ENCODE measurements at places on chromosomes 1 and 21. TPM values are rescaled to one million over a fixed set of nuclear protein-coding genes. Genes with fewer than 3 reads are reported as not detected.

IVL gene
- 0.07 TPM for total RNA-seq

CCDC30 gene
- 0.80 TPM for total RNA-seq

ACOT7 gene
- total RNA-seq: 71.0 TPM

PTPRF gene
- total RNA-seq: 120 TPM

PCSK9 gene
- 4.1 TPM for total RNA-seq

PLEKHG5 gene
- 3.9 TPM for total RNA-seq

MUTYH gene
- total RNA-seq: 11.2 TPM

USP25 gene
- 11.6 TPM for total RNA-seq

LAD1 gene
- 0.66 TPM for total RNA-seq

PIGM gene
- total RNA-seq: 5.0 TPM

OR2T11 gene
- total RNA-seq: not detected

CAMK1G gene
- total RNA-seq: 0.24 TPM

CFHR4 gene
- not detected for total RNA-seq

CD1E gene
- not detected for total RNA-seq

SEMA4A gene
- 0.44 TPM for total RNA-seq

TIAM1 gene
- 0.68 TPM for total RNA-seq

PERM1 gene
- total RNA-seq: 0.15 TPM

SHISA4 gene
- 14.5 TPM for total RNA-seq

TRABD2B gene
- 0.38 TPM for total RNA-seq

DNASE2B gene
- total RNA-seq: not detected

CD160 gene
- not detected for total RNA-seq

OPTC gene
- not detected for total RNA-seq

PIGR gene
- not detected for total RNA-seq

SPATA21 gene
- total RNA-seq: 0.17 TPM

DTL gene
- total RNA-seq: 23.2 TPM
